HepG2 (cell line): ENCODE measurements at places on chromosomes 16 and 17. TPM values are rescaled to one million over a fixed set of nuclear protein-coding genes. Genes with fewer than 3 reads are reported as not detected.

- H3K4me3 ChIP-seq = no peak overlapping the region
- H3K27ac ChIP-seq = no peak overlapping the region
- no peaks in the 10 kb centered on the region for H3K36me3 ChIP-seq
- no peaks in the 10 kb centered on the region; the same call in 2 of the 3 replicates for H3K27me3 ChIP-seq
- no peak for DNase-seq
Measured at GRCh38 chr16:11341371-11341770, 3.9 kb upstream of the RMI2 start.

DNA sequence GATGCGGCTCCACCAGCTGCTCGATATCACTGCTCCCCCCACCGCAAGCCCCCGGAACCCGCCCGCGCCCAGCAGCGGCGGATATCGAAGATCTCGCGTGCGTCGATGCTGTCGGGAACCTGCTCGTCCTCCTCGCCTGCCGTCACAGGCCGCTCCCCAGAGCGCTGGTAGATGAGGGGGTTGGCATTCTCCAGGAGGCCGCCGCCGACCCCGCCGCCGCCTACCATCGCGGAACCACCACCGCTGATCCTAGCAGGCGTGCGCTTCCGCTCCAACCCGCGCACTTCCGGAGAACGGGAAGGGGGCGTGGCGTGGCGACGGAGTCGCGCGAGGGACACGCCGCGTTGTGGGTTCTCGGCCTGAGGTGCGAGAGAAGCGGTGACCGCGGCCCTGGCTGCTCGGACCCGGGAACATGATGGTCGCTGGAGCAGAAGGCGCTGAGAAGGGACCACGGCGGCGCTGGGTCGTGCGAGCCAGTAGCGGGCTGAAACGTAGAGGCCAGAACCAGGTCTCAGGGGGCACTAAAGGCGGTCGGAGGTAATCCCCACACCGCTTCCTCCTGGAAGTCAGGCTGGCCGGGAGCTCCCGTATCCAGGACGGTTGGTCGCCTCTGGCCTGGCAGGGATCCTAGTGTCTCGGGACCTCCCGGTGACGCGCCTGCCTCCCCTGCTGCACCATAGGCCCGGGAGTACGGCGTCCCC is at the start of gene CIAO2B:
CIAO2B (minus strand) TSS at position 265 of the 701 bp plus-strand sequence; CDS start at position 227, 38 bp downstream.
- peaks cover 18% of the 10 kb centered on the region; the same call in 2 of the 3 replicates for H3K36me3 ChIP-seq
- DNase-seq = peak; percentile 77
- H3K27me3 ChIP-seq = no peaks in the 10 kb centered on the region; the same call in 2 of the 3 replicates

GRCh38 chr16:68599586-68599985 is 45.5 kb upstream of the CDH3 start:
- H3K27me3 ChIP-seq = no peaks in the 10 kb centered on the region
- no peak overlapping the region for H3K4me3 ChIP-seq
- no peak overlapping the region for H3K27ac ChIP-seq
- no peaks in the 10 kb centered on the region for H3K36me3 ChIP-seq
- DNase-seq = no peak

GRCh38 chr17:50855708-50856330 is 10.3 kb downstream of the TOB1 start:
- H3K36me3 ChIP-seq = no peaks in the 10 kb centered on the region
- H3K4me3 ChIP-seq = peak overlapping the region; percentile 29; the same call in 1 of the 2 replicates
- peak overlapping the region; percentile 35 for H3K27ac ChIP-seq
- H3K27me3 ChIP-seq = no peaks in the 10 kb centered on the region

GRCh38 chr17:50190603-50191358 is 10.7 kb downstream of the COL1A1 start:
- no peak overlapping the region for H3K4me3 ChIP-seq
- H3K36me3 ChIP-seq = no peaks in the 10 kb centered on the region
- H3K4me1 ChIP-seq = no peaks in the 10 kb centered on the region
- H3K27ac ChIP-seq = no peak overlapping the region
- no peak for DNase-seq
- peaks cover 100% of the 10 kb centered on the region for H3K27me3 ChIP-seq

- no peaks in the 10 kb centered on the region for H3K36me3 ChIP-seq
- H3K27ac ChIP-seq = no peak overlapping the region
- peaks cover 6% of the 10 kb centered on the region; the same call in 1 of the 3 replicates for H3K27me3 ChIP-seq
- H3K4me1 ChIP-seq = no peaks in the 10 kb centered on the region
- no peak for DNase-seq
Measured at GRCh38 chr16:20026361-20027072, 47.2 kb downstream of the GPR139 start.

- peaks cover 10% of the 10 kb centered on the region; the same call in 2 of the 3 replicates for H3K27me3 ChIP-seq
- DNase-seq = no peak
- no peak overlapping the region for H3K27ac ChIP-seq
- no peak overlapping the region for H3K4me3 ChIP-seq
- no peaks in the 10 kb centered on the region for H3K4me1 ChIP-seq
Measured at GRCh38 chr16:49596648-49597291, 223.2 kb downstream of the C16orf78 start.

DNA sequence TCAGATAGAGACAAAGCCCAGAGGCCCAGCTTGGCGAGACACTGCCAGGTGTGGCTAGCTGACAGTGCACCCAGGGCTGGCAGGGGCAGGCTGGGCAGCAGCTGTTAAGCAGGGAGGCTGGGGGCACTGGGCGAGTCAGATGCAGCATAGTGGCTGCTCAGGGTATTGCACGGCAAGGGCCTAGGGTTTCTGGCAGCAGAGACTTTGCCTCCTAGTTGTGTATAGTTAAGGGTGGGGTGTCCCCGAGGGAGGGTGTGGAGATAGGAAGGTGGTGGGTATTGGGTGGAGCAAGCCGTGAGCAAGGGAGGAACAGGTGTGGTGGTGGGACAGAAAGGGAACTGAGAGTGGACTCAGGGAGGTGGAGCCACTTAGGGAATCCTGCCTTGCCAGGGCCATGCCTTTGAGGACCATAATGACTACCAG is 66.0 kb downstream of the SMPD3 start:
- peaks cover 42% of the 10 kb centered on the region for H3K27me3 ChIP-seq
- peaks cover 23% of the 10 kb centered on the region for H3K4me1 ChIP-seq
- no peak for DNase-seq
- H3K36me3 ChIP-seq = no peaks in the 10 kb centered on the region

GRCh38 chr16:1713331-1713730 is 7.3 kb downstream of the MAPK8IP3 start:
- no peaks in the 10 kb centered on the region for H3K36me3 ChIP-seq
- H3K4me3 ChIP-seq = no peak overlapping the region
- H3K27ac ChIP-seq = no peak overlapping the region
- DNase-seq = no peak
- H3K27me3 ChIP-seq = no peaks in the 10 kb centered on the region
- peaks cover 33% of the 10 kb centered on the region for H3K4me1 ChIP-seq

GRCh38 chr17:9760266-9760665 is 31.1 kb downstream of the DHRS7C start:
- no peak overlapping the region for H3K27ac ChIP-seq
- no peaks in the 10 kb centered on the region for H3K4me1 ChIP-seq
- H3K4me3 ChIP-seq = no peak overlapping the region
- no peak for DNase-seq
- 0 out of 2 replicates have a peak, but pooled peaks cover 2% of the 10 kb centered on the region for H3K27me3 ChIP-seq

DNA sequence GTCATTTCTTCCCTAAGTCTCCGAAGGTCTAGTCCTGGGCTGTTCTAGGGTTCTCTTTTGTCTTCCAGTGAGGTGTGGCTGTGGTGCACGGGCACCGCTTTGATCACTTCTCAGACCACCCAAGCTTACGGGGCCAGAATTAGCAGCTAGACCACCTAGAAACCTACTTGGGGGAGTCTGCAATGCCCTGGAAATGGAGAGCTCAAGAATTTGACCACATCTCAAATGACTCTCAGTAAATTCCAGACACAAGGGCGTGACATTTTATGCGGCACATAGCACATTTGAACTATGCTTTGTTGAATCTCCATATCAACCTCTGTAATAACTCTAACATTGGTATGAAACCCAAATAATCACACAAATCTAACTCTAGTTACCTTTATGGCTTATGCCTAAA is 24.9 kb downstream of the TRIM16 start:
- no peak overlapping the region for H3K4me3 ChIP-seq
- no peak for DNase-seq
- no peaks in the 10 kb centered on the region for H3K4me1 ChIP-seq
- no peak overlapping the region for H3K27ac ChIP-seq

GRCh38 chr16:66678337-66678736 is 18.2 kb downstream of the CMTM4 start:
- H3K4me1 ChIP-seq = peaks cover 9% of the 10 kb centered on the region
- no peaks in the 10 kb centered on the region for H3K27me3 ChIP-seq
- no peaks in the 10 kb centered on the region for H3K36me3 ChIP-seq
- no peak overlapping the region for H3K4me3 ChIP-seq
- peak overlapping the region; percentile 0 for H3K27ac ChIP-seq

- no peak overlapping the region for H3K27ac ChIP-seq
- no peak overlapping the region for H3K4me3 ChIP-seq
- H3K4me1 ChIP-seq = peaks cover 7% of the 10 kb centered on the region; the same call in 1 of the 2 replicates
- H3K36me3 ChIP-seq = no peaks in the 10 kb centered on the region
- no peak for DNase-seq
Measured at GRCh38 chr16:50251375-50252081, 14.8 kb upstream of the ADCY7 start.

GRCh38 chr16:56673921-56674320 is 4.3 kb downstream of the MT1H start:
- H3K36me3 ChIP-seq = no peaks in the 10 kb centered on the region
- no peak overlapping the region for H3K4me3 ChIP-seq
- DNase-seq = peak; percentile 47
- peaks cover 6% of the 10 kb centered on the region for H3K27me3 ChIP-seq
- 0 out of 2 replicates have a peak, but pooled peaks cover 3% of the 10 kb centered on the region for H3K4me1 ChIP-seq

Gene MT4
- not detected in 2 replicates for total RNA-seq

Gene KRTAP1-5
- total RNA-seq = not detected in 2 replicates

Gene NLGN2
- total RNA-seq = 1.4 and 1.9 TPM in 2 replicates

Gene SLC16A5
- total RNA-seq = 0.42 and 0.69 TPM in 2 replicates

Gene SDR42E1
- total RNA-seq = 0.01 and 0.13 TPM in 2 replicates

Gene RILP
- 4.7 and 6.6 TPM in 2 replicates for total RNA-seq

Gene KRT17
- 0.52 and 0.82 TPM in 2 replicates for total RNA-seq

Gene COTL1
- 8.6 and 8.7 TPM in 2 replicates for total RNA-seq

Gene SULT1A2
- 34.2 and 35.2 TPM in 2 replicates for total RNA-seq
